CD4-positive, alpha-beta T cell treated with Interferon gamma for 1 hour (primary cell): ENCODE measurements at places on chromosomes 12 and 14.

GRCh38 chr12:89863968-89864367, 155.3 kb upstream of the ATP2B1 start:
- DNase-seq: peak; percentile 35

- no peak for DNase-seq
These were observed 40.8 kb upstream of the SPTLC2 start for GRCh38 chr14:77657280-77657679.

DNA sequence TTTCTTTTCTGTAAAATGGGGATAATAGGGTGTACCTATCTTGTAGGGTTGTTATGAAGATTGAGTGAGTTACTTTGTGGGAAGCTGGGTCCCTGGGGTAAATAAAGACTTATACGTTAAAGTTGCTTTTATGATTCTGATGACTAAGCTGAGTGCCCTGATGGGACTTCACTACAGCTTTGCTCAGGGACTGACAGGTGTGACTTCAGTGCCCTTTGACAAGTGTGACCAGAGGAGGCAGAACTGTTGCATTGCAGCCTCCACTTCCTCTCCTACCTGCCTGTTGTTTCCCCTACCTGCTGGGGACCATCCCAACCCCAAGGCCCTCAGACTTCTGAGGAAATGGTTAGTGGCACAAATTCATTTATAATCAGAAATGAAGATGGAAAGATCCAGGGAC, 119.3 kb downstream of the TSPAN9 start:
- DNase-seq: no peak

- DNase-seq: no peak
These were observed 33.7 kb upstream of the LGR5 start for GRCh38 chr12:71405884-71406283.

GRCh38 chr12:59452259-59452658, 143.6 kb upstream of the SLC16A7 start:
- no peak for DNase-seq

GRCh38 chr12:27554421-27555186, 30.6 kb downstream of the PPFIBP1 start:
- no peak for DNase-seq

GRCh38 chr12:109461049-109461845, 15.9 kb downstream of the KCTD10 start:
- DNase-seq: peak; percentile 33

GRCh38 chr14:58428118-58428683, 682 bp downstream of the KIAA0586 start:
- DNase-seq: no peak

GRCh38 chr12:71581206-71581605, 82.4 kb downstream of the ZFC3H1 start:
- no peak for DNase-seq

- DNase-seq: no peak
These were observed 139.4 kb upstream of the DIO2 start for GRCh38 chr14:80350707-80351106.

DNA sequence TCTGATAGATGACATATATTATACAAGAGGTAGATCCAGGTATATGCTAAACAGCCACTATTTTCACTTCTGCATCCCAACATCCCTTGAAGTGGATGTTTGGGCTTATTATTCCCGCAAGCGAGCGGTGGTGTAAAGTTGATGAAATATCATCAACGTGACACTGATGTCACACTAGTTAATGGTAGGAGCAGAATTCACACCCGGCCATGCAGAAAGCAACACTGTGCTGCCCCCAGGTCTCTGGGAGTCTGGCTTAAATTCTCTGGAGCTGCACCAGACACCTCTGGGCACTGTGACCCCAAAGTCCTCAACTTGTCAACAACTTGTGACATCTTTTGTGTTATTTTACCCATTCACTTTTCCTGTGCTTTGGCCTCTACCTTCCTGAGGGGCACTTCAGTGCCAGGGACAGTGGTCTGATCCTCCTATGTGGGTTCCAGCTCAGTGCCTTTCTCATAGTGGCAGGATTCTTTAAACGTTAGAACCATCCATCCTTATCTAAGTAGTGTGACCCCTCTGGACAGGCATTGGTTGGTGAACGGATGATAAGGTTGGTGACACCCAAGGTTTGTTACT, 952 bp downstream of the DRAM1 start:
- no peak for DNase-seq

DNA sequence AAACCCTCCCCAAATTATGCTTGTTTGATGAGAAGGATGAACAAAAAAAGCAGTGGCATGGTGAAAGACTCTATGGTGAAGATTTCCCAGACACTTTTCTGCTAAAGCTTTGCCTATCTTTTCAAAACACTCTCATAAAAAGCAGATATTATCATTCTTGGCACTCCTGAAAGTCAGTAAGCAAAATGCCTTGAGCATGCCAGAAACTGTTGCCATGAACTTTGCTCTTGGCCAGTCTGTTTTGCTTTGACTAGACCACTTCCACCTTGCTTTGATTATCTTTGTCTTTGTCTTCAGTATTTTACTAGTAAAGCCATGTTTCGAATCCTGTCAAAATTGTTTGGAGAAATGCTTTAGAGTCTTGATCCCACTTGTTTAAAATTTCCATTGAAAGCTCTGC, 110.4 kb downstream of the CNTN1 start:
- no peak for DNase-seq

DNA sequence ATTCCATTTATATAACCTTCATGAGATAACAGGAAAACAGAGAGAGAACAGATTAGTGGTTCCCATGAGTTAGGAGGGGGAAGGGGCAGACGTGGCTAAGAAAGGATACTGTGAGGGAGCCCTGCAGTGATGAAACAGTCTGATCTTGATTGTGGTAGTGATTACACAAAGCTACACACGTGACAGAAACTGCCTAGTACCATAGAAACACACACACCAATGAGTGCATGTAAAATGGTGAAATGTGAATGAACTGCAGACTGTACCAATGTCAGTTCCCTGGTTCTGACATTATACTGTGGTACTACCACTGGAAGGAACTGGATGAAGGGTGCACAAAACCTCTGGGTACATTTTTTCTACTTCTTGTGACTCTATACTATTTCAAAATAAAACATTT, 36.9 kb downstream of the NRDE2 start:
- DNase-seq: no peak

DNA sequence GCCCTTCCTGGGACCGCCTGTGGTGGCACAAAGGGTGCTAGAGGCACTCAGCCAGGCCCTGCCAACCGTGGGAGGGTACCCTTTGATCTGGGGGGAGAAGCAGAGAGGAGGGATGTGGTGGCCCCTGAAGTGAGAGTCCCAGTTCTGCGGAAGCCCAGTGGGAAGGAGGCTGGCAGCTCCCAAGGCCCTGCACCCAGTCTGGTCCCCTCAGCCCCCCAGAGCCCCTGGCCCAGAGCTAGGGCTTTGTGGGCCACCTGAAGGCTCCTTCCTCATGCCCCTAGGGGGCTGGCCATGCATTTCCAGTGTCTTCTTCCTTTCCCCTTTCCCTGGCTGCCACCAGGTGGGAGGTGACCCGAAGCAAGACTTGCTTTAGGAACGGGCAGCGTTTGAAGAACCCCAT, 44.3 kb downstream of the PLEKHG3 start:
- DNase-seq: no peak

DNA sequence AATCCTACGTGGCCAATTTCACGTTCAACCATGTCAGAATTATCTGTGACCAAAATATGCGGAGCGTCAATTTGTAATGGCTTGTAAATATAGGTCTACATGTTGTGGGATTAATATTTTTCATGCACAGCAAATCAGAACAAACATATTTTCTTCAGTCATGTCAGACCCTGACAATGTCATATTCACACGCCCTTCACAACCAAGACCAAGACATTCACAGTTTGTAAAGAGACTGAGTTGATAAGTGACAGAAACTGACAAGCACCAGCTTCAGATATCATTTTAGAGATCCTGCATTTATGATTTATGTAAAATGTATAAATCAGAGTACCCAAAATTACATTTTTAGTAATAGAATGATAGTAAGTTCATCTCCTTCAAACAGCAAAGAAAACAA, 57.3 kb upstream of the NOVA1 start:
- DNase-seq: no peak
